ENCODE measurements at places on chromosomes 11 and 22.
A peak's percentile ranks its signal among the peaks of the same experiment; 100 is the strongest.

DNA sequence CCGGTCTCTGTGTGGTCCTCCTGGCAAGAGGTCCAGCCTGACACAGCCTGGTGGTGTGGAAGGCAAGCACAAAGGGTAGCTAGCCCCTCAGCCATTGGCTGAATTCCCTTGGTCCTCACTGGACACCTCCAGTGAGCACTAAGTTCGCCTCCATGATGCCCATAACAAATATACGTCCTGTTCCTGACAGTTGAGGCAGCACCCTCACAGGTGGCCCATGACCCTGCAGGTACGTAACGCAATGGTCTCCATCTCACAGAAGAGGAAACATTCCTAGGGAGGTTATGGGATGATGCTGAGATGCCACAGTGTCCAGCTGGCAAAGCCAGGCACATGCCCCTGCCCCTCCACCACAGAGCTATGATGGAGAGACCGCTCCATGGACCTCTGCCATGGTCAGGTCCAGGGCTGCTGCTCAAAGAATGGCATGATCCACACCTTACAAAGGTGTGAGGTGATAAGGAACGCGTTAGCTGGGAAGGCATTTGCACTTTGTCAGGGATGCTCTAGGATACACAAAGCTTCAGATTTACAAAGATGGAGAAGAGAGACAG is 1.4 kb upstream of the GNAZ start:
- no peak for DNase-seq

DNA sequence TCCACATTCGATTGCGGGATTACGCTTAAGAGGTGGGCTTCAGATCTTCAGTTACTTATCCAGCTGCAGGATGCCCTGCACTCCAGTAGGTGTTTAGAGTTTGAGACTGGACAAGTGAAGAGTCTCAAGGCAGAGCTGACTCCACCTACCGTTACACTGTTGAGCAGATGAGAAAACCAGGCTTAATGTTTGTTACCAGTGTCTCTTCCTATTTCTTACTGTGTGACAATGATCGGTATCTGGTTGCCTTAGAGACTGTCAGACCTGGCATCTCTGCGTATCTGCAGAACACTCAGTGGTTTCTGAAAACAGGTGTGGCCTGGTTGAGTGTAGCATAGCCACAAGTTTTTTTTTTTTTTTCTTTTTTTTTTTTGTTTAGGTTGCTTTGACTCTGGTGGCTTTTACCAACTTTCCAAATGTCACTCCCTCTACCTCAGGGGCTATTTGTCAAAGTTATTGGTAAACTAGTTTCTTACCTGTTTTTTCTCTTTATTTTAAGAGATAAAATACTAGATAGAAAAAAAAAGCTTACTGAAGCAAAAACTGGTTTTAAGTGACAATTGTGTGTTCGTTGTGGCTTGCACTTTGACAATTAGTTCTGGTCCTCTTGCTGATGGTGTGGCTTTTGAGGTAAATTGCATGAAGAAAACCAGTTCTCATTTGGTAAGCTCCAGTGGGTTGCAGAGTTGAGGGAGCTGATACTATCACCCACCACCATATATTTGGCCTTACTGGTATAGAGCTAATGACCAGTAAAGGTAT is 284.8 kb downstream of the ETS1 start:
- DNase-seq = peak; percentile 55

GRCh38 chr22:24413736-24414385 is 13.5 kb upstream of the ADORA2A start:
- no peak for DNase-seq

DNA sequence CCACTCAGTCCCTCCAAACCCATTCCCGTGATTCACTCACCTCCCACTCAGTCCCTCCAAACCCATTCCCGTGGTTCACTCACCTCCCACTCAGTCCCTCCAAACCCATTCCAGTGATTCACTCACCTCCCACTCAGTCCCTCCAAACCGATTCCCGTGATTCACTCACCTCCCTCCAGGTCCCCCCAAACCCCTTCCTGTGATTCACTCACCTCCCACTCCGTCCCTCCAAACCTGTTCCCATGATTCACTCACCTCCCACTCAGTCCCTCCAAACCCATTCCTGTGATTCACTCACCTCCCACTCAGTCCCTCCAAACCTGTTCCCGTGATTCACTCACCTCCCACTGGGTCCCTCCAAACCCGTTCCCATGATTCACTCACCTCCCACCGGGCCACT is 639.6 kb downstream of the BRD1 start:
- no peak for DNase-seq

- no peak for DNase-seq
Measured at GRCh38 chr22:45904236-45904635, 72.7 kb downstream of the WNT7B start.

- no peak for DNase-seq
Measured at GRCh38 chr11:66877588-66878385, 20.9 kb downstream of the LRFN4 start.

DNA sequence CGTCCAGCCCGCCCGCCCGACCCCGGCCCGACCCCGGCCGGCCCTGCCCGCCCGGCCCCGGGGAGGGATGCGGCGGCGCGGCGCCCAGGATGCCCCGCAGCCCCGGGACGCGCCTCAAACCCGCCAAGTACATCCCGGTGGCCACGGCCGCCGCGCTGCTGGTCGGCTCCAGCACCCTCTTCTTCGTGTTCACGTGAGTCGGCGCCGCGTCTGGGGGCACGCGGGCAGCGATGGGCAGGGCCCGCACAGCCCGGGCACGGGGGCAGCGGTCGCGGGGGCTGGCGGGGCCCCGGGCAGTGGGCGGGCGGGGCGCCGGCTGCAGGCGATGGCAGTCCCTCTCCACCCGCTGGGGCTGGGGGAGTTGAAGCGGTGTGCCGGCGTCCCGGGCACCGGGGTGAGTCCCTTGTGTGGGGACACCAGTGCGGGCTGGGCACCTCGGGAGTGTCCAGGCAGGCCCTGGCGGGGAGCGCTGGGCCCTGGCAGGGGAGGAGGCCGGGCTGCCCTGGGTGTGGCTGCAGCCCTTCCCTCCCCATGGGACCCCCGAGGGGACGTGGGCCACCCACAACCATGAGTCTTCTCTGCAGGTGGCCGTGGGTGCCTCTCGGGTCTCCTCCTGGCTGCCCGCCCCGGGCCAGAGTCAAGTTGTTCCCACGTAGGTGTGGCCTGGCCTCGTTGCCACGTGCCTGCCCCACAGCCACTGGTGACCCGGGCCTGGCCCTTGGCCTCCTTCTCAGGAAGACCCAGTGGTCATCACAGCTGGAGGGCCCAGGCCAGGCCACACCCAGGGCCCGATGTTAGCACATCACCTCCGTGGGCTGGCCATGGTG is 468 bp downstream of the ZDHHC8 start:
- DNase-seq = no peak

- DNase-seq = no peak
Measured at GRCh38 chr11:35683728-35684339, 21.3 kb downstream of the TRIM44 start.

DNA sequence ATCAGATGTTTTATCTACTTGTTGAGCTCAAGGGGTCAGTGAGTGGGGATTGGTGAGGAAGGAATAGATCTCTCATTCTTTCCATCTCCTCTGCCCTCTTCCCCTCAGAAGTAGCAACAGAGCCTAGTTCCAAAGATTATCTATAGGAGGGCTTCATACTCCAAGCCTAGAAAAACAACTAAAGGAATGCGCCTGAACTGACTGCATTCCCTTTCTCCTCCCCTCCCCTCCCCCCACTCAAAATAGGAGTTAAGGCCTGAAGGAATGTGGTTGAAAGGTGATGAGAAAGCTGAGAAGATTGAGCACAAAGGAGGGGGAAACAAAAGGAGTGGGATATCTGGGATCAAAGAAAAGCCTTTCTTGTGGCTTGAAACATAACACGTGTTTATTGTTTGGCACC is 10.5 kb downstream of the EMSY start:
- DNase-seq = no peak

DNA sequence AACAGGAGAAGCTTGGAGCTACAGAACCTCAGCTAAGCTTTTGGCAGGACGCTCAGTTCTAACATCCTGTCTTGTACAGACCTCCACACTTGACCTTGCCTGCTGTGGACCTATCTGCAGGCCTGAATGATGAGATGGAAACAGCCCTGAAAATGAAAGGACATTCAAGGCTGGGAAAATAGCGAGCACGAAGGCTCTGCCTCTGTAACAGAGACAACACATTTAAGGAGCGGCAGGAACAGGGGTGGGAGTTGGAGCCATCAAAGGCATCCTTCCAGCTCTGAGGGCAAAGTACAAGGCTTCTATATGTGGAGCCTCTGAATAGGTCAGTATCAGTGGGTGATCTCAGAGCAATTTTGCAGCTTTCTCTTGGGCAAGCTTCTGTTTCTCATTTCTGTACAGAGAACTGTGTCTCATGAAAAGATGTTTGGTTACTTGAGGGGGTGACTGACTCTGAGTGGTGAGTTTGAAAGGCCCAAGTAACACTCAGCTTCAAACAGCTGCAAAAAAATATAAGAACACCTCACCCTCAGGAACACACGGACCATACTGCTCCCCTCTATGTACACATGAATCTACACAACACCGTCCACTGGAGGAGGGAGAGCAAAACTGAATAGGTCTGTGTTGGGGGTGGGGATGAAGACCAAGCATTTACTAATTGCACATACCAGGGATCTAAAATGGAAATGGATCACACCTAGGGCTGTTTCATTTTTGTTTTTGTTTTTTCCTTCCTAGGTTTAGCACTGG is 101.6 kb downstream of the CCDC81 start:
- DNase-seq = no peak

DNA sequence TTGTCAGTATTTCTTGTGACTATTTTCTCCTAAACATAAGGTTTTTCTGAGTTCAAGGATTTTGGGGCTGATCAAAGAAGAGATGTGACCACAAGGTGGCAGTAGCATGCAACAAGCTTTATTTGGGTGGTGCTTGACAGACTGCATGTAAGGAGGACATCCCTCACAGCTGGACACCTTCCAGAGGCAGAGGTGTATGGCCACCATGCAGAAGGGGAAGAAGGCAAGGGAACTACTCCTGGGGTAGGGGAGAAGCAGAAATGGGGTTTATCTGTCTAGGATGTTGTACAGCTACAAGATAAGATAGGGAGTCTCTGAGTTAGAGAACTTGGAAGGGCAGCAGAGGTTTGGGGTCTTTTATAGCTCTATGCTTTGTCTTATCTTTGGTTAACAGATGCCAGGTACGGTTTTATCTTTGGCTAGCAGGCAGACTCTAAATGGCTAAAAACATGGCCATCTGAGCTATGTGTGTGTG is 5.1 kb upstream of the BIRC2 start:
- peak; percentile 46 for DNase-seq

GRCh38 chr11:125750629-125751028 is 4.5 kb downstream of the PATE1 start:
- DNase-seq = no peak

GRCh38 chr11:44140805-44141204 is 45.3 kb downstream of the EXT2 start:
- no peak for DNase-seq

DNA sequence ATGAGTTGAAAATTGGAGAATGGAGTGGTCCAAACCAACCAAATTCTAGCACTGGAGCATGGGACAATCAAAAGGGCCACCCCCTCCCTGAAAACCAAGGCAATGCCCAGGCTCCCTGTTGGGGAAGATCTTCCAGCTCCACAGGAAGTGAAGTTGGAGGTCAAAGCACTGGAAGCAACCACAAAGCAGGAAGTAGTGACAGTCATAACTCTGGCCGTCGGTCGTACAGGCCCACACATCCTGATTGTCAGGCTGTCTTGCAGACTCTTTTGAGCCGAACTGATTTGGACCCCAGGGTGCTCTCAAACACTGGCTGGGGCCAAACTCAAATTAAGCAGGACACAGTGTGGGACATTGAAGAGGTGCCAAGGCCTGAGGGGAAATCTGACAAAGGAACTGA is 80.5 kb upstream of the ADSL start:
- DNase-seq = no peak

DNA sequence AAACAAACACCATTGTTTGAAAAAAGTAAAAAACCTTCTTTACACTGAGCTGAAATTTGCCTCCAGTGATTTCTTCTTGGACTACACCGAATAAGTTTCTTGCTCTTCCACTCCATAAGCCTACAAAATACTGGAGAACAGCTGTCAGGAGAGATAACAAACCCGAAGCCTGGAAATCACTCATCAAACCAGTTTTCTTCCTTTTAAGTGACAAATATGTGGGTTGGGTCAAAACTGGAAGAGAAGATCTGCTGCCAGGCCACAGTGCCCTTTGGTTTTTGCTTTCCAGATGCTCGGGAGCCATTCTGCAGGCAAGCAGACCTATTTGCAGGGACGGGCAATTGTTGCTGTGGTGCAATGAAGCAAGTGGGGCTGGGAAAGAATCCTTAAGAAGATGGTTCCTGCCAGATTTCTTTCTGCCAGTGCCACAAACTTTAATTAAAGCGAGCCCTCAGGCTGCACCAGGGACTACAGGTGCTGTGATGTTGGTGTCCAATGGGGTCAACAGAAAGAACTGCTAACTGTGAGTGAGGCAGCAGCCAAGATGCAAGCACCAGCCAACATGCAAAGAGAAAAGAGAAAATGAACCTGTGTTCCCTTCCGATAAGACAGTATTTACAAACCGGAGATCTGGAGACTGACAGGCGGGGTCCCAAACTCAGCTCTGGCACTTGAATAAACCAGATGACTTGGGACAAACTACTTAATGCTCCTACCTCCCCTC is 44.8 kb upstream of the SMCO4 start:
- no peak for DNase-seq

DNA sequence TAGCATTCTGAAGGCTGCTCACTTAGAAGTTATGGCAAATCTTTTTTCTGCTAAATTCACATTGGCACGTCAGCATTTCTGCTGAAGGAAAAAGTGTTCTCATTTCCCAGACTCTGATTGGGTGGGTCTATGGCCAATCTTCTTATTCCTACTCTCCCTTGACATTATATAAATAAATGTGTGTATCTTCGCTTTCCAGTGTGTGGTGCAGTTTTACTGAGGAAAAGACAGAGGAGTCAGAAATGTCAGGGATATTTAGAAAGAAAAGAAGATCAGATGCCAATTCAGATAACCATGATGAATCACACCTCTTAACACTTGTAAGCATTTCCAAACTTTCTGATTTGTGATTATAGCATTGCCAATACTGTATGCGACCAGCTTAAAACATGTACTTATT is 3.2 kb upstream of the BDNF start:
- no peak for DNase-seq

- no peak for DNase-seq
Measured at GRCh38 chr11:71998649-71999310, at the start of gene IL18BP. Gene IL18BP, plus strand, starts transcription at chr11:71998909. Its CDS starts 1,076 bp downstream, at chr11:71999985.

DNA sequence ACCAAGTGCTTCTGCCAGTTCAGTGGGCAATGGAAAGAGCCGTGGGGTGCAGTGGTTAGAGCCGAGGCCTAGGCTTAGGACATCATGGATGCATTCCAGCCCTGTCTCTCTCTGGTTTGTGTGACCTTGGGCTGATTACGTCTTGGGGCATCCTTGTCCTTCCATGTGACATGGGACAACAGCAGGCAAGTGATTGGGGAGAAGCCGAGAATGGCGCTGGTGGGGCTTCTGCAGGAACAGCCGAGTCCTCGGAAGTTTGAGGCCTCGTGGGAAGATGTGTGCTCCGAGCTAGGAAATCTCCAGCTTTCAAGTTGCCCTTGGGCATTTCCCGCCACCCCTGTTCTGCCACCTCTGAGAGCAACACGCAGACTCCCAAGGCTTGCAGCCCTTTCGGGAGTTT is 16.6 kb downstream of the TSPAN18 start:
- DNase-seq = no peak

- no peak for DNase-seq
Measured at GRCh38 chr11:8031248-8032115, 44.3 kb downstream of the EIF3F start.

- DNase-seq = no peak
Measured at GRCh38 chr11:60924110-60924905, at the start of gene TMEM132A. Gene TMEM132A, plus strand, starts transcription at chr11:60924460. Its CDS starts 174 bp downstream, at chr11:60924634.

GRCh38 chr22:37182949-37183245 is 5.2 kb downstream of the C1QTNF6 start:
- no peak for DNase-seq
